ENCODE measurements at places on chromosomes 2 and 18. TPM values are rescaled to one million over a fixed set of nuclear protein-coding genes. Genes with fewer than 3 reads are reported as not detected.
A peak's percentile ranks its signal among the peaks of the same experiment; 100 is the strongest.

The GPR75 gene
- 2.9 TPM for total RNA-seq

The IL1RN gene
- 4.0 TPM for total RNA-seq

The ALK gene
- total RNA-seq = not detected

GRCh38 chr2:196131384-196131937 lies 39.9 kb downstream of the STK17B start:
- DNase-seq = peak; percentile 59

- DNase-seq = no peak
These were observed 576.0 kb downstream of the LRP1B start for GRCh38 chr2:141554810-141555209.

DNA sequence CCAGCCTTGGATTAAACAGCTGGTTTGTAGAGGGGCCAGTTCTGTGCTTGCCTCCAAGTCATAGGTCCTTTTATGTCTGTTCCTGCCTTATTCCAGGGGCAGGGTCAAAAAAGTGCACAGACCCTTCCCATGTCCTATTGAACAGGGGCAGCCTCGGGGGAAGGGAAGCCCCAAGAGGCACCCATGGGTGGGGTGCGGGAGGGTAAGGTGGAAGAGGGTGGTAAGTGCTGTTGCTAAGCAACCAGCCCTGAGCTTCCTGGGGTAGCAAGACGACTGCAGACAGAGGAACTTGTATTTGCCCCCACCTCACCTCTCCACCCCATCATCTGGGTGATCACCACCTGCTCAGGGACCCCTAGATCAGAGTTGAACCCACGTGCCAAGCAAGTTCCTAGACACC lies 7.7 kb downstream of the DNMT3A start:
- DNase-seq = no peak

DNA sequence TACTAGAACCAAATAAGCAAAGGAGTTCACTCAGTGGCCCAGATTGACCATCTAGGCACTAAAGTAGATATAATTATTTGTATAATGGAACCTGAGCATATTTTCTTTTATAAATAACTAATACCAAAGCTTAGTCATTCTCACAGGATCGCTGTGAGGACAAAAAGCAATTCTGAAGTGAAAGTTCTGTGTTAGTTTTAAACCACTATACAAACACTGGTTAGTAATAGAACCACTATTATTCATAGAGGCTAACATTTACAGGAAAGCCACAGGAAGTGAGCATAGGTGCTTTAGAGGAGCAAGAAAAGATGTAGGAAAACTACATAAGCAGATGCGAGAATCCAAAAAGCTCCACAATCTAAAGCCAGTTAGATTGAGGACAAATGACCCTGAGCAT lies 364.7 kb downstream of the XIRP2 start:
- no peak for DNase-seq

Measured in activated naive CD8-positive, alpha-beta T cell treated with anti-CD3 and anti-CD28 coated beads, Interleukin-2, amount 10 ng/mL, durations not matched to agents 7 days and 5 days (primary cell).